Right lung (tissue), 10 donors: ENCODE measurements at places on chromosomes 7 and 10. TPM values are rescaled to one million over a fixed set of nuclear protein-coding genes. Genes with fewer than 3 reads are reported as not detected.

The SYCE1 gene
- polyA plus RNA-seq, result 0.21 TPM

The NKX2-3 gene
- 0.17 TPM for polyA plus RNA-seq

DNA sequence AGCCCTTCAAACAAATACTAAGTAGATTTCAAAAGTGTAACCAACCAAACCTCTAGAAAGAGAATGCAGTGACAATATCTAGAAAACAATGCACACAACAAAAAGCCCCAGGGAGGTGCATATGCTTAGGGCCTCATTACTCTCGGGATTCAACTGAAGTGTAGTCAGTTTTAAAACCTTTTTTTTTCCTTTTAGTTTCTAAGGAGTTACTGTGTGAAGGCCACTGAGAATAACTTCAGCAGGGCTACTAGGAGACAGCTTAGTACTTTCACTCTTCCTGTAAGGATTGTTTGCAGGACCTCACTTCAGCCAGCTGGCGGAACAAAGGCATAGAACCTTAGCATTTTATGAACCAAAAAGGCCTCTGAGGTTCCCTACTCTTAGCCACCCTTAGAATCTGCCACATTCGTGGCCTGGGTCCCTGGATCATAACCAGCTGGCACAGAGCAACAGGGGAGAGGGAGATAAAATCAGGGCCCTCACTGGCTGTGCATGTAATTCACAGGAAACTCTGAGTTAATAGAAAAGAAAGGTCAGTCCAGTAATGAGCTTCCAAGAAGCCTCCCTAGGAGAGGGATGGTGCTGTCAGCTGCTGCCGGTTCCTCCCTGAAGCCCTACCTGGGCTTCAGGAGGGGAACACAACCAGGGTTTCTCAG is 3.6 kb downstream of the VOPP1 start:
- no peak for DNase-seq

The FANK1 gene
- polyA plus RNA-seq, result 9.2 TPM

DNA sequence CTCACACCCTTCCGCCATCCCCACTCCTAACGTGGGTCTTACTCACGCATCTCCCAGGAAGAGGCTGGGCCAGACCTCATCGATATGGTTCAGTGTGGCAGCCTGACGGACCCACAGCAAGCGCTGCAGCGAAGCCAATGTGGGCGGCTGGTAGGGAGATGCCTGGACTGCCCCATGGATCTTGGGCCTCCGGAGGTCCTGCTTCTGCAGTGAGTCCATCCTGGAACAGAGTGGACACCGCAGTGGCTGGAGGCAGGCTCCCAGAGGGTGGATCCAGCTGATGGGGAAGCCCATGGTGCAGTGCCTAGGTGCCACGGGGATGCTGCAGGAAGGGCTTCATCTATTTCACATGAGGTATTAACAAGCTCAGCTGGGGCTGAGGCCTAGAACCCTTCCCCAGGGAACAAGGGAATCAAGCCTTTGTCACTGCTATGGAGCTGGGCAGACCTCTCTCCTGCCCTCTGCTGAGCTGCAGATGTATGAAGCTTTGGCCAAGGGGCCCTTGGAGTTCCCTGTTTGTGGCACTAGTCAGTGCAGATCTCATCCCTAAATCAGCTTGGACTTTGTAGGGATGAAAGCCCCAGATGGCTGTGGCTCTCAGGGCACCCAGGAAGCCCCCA is 13.7 kb upstream of the SAMD8 start:
- DNase-seq, result no peak

The SAMD9 gene
- polyA plus RNA-seq, result 12.0 TPM

The C1GALT1 gene
- polyA plus RNA-seq, result 18.1 TPM

The SPDYE8 gene
- polyA plus RNA-seq, result 0.87 TPM

The AKR1C4 gene
- polyA plus RNA-seq, result not detected

The PGAM1 gene
- 148 TPM for polyA plus RNA-seq

The MACC1 gene
- polyA plus RNA-seq, result 5.4 TPM

The GIMAP7 gene
- 50.8 TPM for polyA plus RNA-seq

- no peak for DNase-seq
These were observed 3.0 kb upstream of the JAZF1 start for GRCh38 chr7:28183627-28184026.

DNA sequence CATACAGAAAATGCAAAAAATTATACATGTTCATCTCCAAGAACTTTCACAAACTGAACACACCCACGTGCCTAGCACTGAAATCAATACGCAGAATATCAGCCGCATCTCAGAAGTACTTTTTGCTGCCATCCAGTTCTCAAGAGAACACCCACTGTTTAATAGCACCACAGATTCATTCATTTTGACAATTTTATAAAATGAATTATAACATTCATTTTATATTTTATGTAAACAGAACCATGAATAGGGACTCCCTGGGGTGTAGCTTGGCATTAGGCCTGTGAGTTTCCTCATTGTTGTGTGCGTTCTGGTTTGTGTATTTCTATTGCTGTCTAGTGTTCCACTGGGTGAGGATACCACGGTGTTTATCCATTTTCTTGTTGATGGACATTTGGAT is 77.3 kb upstream of the PIP4K2A start:
- no peak for DNase-seq

The SLC16A9 gene
- 33.1 TPM for polyA plus RNA-seq

- no peak for DNase-seq
These were observed 198.3 kb downstream of the ADRA2A start for GRCh38 chr10:111275091-111275490.

GRCh38 chr10:73501651-73502050 is 5.8 kb upstream of the PPP3CB start:
- no peak for DNase-seq

The GCK gene
- polyA plus RNA-seq, result 2.2 TPM

DNA sequence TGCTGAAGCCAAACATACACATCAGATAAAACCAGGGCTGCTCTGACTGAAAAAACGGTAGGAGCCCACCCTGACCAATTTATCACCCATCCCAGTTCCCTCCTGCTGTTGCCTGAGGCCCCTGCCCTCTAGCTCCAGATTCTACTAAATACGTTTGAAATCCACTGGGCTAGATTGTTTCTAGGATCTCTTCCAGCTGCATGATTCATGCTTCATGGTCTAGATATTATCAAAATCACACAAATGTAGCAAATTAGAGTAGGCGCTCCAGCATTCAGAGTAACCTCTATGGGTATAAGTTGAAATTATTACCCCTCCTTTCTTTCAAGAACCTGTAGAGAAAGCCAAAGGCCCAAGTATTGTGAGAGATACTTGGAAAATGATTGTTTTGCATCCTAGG is 151.2 kb upstream of the FAM13C start:
- DNase-seq, result no peak

The GRID2IP gene
- polyA plus RNA-seq, result 0.86 TPM

DNA sequence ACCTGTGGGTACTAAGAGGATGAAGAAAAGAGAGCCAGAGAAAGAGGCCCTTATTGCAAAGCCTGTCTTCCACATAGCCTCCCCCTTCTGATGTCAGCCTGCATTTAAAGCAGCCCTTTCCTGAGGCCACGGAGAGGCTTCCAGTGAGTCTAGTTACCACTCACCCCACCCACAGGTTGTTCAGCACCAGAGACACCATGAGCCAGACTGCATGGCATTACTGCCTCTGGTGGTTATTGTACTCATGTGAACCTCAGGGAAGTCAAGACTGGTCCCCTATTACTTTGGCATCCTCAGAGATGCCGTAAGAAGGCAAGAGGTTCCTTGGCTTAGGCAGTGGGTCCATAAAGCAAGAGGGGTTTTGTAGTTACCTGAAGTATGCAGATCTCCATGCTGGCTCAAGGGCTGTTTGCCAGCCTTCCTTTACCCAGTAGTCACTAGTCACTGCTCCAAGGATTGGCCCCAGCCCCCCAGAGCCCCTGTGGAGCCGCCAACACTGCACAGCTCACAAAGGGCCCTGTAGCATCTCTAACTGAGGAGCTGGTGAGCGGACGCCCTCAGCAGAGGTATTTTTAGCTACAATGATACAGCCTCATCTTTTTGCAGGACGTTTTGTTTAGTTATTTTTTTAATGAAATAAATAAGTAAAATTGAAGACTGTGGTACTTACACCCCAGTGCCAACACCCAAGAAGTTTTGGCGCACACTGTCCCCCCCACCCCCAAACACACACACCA is 20.7 kb downstream of the LRRC4 start:
- no peak for DNase-seq

The CDK1 gene
- 55.7 TPM for polyA plus RNA-seq

GRCh38 chr7:90192876-90193750 is 18.4 kb upstream of the STEAP2 start:
- DNase-seq, result no peak

DNA sequence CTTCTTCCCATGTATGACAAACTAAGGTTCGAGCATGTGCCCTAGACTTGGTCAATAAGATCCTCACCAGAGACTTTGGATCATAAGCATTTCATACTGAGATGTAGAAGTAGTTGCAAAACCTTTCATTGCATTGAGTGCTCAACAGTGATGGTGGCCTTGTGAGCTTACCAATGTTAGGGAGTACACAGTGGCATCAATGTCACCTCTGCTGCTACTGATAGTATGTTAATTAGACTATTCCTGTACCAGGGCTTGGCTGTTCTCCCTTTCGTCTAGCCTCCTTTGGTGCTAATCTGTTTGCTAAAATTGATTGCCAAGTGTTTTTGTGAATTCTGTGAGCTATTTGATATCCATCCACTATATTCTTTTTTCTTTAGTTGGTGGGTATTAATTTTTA is 264.5 kb upstream of the SEMA3C start:
- no peak for DNase-seq

DNA sequence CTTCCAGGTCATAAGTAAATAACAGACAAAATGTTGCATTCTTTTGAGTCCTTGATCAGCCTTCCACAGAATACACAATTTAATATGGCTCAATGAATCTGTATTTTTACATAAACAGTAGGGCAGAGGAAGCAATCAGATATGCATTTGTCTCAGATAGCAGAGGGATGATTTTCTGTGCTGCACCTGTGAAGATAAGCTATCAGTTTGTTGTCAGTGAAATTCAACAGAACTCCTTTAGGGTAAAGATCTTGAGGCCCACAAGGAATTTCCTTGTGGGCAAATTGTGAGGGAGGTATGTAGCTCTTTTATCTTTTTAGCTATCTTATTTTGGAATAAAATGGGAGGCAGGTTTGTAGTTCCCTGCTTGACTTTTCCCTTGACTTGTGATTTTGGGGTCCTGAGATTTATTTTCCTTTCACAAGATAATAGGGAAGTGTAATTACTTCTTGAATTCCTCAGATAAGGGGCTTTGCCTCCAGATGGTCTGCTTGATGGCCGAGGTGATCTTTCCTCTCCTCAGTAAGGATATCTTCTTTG is 60.8 kb upstream of the CYP2C18 start:
- DNase-seq, result no peak

DNA sequence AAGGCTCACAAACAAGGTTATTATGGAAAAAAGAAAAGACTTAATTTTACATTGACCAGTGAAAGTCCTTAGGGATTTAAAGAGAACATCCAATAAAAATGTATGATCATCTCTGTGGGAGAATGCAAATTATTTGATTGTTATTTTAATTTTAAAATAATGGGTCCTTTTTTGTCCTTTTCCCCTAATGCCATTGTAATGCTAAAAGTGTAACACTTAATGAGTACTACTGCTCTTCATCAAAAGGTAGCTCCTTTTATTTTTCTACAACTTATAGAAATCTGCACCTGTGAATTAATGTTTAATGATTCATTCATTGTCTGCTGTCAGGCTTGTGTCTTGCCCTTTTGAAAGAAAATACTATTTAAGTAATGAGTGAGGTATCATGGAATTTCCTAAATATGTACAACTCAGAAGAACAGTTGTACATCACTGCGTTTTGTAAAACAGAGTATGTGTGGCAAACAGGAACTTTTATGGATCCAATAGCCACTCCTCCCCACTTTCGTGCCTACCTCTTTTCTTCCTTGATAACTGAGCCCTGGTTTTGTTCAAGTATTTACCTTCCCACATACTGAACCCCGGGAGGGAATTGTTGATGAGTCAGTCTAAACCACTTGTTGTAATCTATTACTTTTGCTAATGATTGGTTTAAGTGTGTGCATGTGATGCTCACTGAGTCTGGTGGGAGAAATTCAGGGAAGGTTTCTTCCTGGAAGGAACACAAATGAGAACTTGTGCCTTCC is 19.9 kb upstream of the TRUB1 start:
- DNase-seq, result no peak

DNA sequence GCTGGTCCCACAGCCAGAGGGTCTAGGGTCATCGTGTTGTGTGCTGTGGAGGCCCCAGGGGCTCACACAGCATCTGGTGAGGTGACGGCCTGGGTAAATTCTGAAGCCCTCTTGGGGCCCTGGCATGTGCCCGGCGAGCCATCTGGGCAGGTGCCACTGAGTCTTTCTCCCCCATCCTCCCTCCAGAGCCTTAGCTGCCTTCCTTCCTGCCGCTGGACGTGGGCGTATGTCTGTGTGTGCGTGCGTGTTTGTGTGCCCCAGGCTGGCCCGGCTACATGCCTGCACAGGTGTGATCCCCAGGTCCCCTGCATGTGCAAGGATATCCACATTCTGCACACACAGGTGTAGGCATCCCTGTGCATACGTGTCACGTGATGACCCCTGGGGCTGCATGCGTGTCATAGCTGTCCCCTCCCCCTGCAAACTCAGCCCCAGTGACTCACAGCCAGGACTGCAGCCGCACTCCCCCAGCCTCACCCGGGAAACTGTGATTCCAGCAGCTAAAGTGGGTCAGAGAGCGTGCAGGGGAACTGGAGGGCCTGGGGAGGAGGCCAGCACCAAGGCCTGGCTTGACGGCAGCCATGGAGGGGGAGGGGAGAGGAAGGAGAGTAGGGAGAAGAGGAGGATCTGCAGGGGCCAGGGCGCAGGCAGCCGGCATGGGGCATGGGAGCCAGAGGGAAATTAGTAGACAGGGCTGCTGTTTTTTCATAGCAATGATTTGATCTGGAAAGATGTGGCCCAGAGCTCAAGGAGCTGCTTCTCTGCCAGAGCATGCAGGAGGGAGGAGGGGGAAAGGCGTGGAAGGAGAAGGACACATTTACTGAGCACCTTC is 46.4 kb downstream of the ELFN1 start:
- no peak for DNase-seq

DNA sequence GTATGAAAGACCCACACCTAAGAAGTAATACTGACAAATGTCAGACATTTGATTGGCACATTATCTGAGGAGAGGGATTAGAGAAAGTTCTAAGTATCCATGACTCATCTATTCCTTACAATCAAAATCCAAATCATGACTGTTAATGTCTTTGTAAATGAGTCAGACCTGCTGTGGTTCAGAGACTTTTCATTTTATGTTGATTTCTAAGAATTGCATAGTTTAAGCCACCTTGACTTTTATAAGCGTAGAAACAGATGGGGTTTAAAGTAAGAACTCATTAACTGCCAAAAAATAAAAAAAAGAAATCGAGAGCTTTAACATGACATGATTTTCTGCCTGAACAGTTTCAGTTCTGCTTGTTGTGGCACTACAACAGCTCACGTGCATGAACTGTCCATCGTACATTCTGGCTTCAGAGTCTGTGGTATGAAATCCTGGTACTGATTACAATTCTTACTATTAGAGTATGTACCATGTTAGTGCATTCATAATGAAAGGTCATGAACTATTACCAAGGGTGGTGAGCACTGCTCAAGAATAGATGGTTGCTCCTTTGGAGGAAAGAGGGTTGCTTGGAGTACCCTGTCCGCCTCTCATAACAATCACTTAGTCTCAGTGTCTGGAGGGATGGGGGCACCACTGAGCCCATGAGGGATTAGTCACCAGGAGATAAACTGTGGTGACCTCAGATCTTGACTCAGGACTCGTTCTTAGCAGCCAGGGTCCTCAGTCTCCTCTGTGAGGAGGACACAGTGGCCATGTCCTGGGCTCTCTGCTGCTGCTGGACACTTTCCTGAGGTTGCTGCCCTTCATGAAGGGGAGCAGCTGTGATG is 42.2 kb downstream of the ACSM6 start:
- DNase-seq, result no peak

The NRAP gene
- not detected for polyA plus RNA-seq

- no peak for DNase-seq
These were observed 167.0 kb downstream of the SFMBT2 start for GRCh38 chr10:7243873-7244272.

The C10orf67 gene
- 0.64 TPM for polyA plus RNA-seq
